ENCODE measurements at places on chromosomes 16 and 17.
A peak's percentile ranks its signal among the peaks of the same experiment; 100 is the strongest.

DNA sequence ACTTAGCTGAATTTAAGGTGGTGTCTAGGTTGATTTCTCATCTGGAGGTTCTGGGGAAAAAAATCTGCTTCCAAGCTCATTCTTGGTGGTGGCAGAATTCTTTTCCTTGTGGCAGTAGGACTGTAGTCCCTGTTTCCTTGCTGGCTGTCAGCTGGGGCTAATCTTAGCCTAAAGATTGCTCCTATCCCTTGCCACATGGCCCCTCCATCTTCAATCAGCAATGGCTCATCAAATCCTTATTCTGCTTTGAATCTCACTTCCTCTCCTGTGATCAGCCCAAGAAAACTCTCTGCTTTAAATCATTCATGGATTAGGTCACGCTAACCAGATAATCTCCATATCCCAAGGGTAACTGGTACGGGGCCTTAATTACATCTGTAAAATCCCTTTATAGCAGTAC, 6.6 kb downstream of the FAM20A start:
- no peak for DNase-seq

GRCh38 chr17:55870044-55870443, 119.2 kb downstream of the PCTP start:
- DNase-seq = no peak

- no peak for DNase-seq
These were observed 20.8 kb upstream of the PLLP start for GRCh38 chr16:57305159-57305811.

DNA sequence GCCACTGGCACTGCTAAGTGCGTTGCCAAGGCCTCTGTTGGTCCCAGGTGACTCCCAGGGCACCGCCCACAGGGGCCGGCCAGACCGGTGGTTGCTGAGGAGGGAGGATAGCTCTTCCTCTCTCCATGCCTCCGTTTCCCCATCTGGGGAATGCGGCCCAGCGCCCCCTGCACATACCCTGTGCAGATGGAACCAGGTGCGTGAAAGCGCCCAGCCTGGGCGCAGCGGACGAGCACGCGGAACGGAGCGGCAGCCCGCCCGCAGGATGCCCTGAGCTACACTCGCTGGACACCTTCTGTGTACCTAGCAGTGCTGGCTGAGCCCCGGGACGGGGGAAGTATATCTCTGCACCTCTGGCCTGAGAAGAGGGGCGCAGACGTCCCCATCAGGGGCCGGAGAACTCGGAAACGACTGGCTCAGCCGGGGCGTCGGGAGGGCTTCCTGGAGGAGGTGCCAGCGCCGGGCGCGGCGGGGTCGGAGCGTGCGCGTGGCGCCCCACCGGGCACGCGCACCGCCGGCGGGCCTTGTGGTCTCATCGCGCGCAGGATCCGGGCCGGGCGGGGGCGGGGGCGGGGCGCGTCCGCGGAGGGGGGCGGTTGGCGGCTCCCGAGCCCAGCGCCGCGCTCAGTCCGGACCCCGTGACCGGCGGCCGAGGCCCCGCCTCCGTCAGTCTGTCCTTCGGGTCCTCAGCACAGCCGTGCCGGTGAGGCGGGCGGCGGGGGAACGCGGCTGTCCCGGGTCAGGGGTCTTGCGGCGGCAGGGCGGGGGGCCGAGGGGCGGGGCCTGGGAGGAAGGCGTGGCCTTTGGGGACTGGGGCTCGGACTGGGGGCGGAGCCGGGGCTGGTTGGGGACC, at the start of the genes CCDC78 and HAGHL:
Gene CCDC78, minus strand, starts transcription at position 6 of the 853 bp plus-strand sequence. CDS start 76 bp downstream, outside the sequence.
Gene HAGHL, plus strand, starts transcription at position 669 of the 853 bp plus-strand sequence. CDS start 404 bp downstream, outside the sequence.
- peak; percentile 92 for DNase-seq

- no peak for DNase-seq
These were observed 28.3 kb upstream of the RPTOR start for GRCh38 chr17:80516171-80516932.

DNA sequence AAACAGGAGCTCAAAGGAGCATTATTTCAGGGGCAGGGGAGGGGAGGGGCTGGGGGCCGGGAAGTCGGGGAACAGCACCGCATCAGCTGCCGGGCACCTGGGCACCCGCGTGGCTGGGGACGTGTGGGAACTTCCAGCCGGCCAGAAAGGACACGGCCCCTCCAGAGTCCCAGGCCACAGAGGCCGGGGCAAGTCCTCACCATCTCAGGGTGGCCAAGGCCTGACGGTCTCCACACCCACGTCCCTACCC, 1.1 kb downstream of the PGAP6 start:
- no peak for DNase-seq

GRCh38 chr17:42537156-42537805, 1.2 kb downstream of the NAGLU start:
- DNase-seq = no peak

DNA sequence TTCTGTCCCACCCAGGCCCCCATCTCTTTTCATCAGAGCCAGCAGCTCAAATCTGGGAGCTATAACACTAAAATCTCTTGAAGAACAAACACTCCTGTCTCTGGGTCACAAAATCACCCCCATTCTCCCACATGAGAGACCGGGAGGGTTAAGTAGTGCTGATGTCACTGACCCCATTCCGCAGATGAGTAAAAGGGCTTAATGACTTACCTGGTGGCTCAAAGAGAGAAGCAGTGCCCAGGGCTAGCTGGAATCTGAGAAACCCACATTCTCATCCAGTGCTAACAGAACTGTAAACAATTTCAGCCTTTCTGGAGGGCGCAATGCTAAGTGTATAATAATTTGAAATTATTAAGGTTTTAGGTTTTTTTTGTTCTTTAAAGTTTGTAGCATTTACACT, 26.3 kb upstream of the LHX1 start:
- no peak for DNase-seq

DNA sequence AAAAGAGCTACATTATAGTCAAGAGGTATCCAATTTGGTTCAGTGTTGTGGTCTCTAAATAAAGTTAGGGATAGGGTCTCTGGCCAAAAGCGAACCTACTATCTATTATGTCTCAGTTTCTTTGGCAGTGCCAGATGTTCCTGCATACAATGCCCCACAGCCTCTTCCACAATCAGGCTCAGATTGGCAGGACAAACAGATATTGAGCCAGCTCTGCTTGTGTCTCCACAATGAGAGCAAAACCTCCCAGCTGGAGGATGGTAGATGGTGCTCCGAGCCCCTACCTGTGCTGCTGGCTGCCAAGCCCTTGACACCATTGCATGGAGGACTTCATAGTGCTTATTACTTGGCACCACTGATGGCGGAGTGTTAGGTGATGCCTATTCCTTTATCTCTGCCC, 19.7 kb downstream of the PHAF1 start:
- no peak for DNase-seq

DNA sequence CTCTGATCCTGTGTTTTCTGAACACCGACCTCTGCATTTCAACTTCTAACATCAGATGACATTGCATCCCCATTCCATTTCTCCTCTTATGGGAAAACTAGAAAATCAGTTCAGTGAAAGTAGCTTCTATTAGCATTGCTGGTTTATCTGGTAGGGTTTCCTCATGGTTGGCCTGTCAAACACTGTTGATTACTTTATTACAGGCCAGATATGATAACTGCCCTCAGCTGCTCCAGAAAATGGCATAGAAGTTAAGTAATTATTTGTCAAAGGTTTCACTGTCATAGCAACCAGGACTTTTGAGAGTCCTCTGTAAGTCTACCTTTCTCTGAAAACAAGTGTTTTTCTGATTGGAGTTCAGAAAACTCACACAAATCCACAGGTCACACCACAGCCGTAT, 3.0 kb downstream of the GFOD2 start:
- DNase-seq = no peak

- no peak for DNase-seq
These were observed 15.3 kb upstream of the PSMD7 start for GRCh38 chr16:74281300-74281699.

Data from NCI-H69 (cell line).